ENCODE measurements at places on chromosomes 1 and 21.

DNA sequence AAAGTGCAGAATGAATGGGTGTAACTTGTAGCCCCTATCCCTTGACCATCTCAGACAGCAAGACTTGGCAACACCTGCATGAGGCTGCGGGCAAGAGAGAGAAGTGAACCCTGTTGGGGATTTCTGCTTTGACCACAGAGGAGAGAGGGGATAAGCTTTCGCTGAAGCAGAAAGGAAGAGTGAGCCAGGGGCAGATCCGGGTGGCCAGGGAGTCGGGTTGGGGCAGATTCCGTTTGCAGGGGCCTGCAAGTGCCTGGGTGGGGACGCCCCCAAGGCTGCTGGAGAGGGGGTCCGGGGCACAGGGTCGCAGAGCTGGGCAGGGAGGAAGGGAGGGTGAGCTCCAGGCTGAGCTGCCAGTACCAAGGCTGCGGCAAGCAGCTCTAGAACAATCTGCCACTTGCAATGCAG, 25.3 kb upstream of the PIK3CD start:
- peaks cover 13% of the 10 kb centered on the region for H3K4me1 ChIP-seq
- H3K4me3 ChIP-seq = no peak overlapping the region
- no peaks in the 10 kb centered on the region for H3K36me3 ChIP-seq
- H3K27me3 ChIP-seq = no peaks in the 10 kb centered on the region

GRCh38 chr1:53183095-53183990, 13.3 kb upstream of the CPT2 start:
- no peak overlapping the region for H3K4me3 ChIP-seq
- no peak overlapping the region for H3K27ac ChIP-seq
- DNase-seq = no peak
- H3K27me3 ChIP-seq = no peaks in the 10 kb centered on the region
- H3K4me1 ChIP-seq = no peaks in the 10 kb centered on the region

- no peak for DNase-seq
- no peaks in the 10 kb centered on the region for H3K27me3 ChIP-seq
- no peaks in the 10 kb centered on the region for H3K36me3 ChIP-seq
- H3K4me3 ChIP-seq = no peak overlapping the region
- H3K27ac ChIP-seq = no peak overlapping the region
Observed at GRCh38 chr1:48931506-48932192, 155.0 kb upstream of the BEND5 start.

DNA sequence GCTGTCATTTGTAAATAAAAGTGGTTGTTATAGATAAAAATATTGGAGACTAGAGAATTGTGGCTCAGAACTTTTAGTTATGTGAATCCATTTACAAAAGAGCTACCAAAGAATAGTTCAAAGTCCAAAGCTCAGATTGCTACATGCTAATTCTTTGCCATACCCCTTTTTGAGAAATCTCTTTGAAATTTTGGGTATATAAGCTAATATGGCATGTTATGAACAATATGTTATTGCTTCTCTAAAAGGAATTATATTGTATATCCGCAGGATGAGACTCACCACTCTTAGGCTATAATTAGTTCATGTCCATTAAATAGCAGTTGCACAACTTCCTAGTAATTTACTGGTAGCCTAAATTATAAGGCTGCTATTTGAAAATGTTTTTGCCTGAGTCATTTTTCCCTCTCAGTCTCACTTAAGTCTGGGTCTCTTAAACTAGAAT, 178.0 kb downstream of the ZNF281 start:
- no peak overlapping the region for H3K4me3 ChIP-seq
- no peak overlapping the region for H3K27ac ChIP-seq
- H3K27me3 ChIP-seq = peaks cover 2% of the 10 kb centered on the region
- DNase-seq = no peak

GRCh38 chr1:1273209-1273511, 494 bp downstream of the UBE2J2 start:
- no peaks in the 10 kb centered on the region for H3K27me3 ChIP-seq
- peaks cover 44% of the 10 kb centered on the region for H3K4me1 ChIP-seq
- H3K27ac ChIP-seq = no peak overlapping the region
- H3K36me3 ChIP-seq = peaks cover 44% of the 10 kb centered on the region
- peak overlapping the region; percentile 78 for H3K4me3 ChIP-seq
- DNase-seq = no peak

- H3K27ac ChIP-seq = no peak overlapping the region
- no peak overlapping the region for H3K4me3 ChIP-seq
- DNase-seq = no peak
Observed at GRCh38 chr1:46681333-46682034, 9.8 kb downstream of the TEX38 start.

- no peak for DNase-seq
- H3K36me3 ChIP-seq = no peaks in the 10 kb centered on the region
- no peak overlapping the region for H3K27ac ChIP-seq
- no peak overlapping the region for H3K4me3 ChIP-seq
Observed at GRCh38 chr1:98963064-98963758, 41.5 kb downstream of the PLPPR5 start.

- no peaks in the 10 kb centered on the region for H3K27me3 ChIP-seq
- no peak for DNase-seq
- peaks cover 9% of the 10 kb centered on the region for H3K36me3 ChIP-seq
Observed at GRCh38 chr1:13790290-13791030, 90.5 kb downstream of the PRDM2 start.

DNA sequence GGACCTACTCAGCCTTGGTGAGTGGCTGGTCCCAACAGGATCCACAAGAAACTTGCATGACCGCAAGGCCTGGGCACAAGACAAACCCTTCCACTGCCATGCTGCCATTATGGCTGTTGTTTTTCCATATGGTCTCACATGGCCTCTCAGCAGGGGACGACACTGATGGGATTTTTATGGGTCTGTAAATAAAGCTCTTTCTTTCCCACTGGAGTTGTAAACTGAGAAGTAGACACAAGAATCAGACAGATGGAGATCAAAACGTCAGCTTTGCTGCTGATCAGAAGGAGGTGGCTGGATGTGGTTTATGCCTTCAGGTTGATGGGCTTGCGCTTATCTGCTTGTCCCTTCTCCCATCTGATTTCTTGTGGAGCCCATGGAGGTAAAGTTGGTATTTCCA, 138.1 kb upstream of the KCNJ6 start:
- H3K4me1 ChIP-seq = no peaks in the 10 kb centered on the region
- H3K27me3 ChIP-seq = no peaks in the 10 kb centered on the region
- no peak overlapping the region for H3K4me3 ChIP-seq
- no peaks in the 10 kb centered on the region for H3K36me3 ChIP-seq
- H3K27ac ChIP-seq = no peak overlapping the region

DNA sequence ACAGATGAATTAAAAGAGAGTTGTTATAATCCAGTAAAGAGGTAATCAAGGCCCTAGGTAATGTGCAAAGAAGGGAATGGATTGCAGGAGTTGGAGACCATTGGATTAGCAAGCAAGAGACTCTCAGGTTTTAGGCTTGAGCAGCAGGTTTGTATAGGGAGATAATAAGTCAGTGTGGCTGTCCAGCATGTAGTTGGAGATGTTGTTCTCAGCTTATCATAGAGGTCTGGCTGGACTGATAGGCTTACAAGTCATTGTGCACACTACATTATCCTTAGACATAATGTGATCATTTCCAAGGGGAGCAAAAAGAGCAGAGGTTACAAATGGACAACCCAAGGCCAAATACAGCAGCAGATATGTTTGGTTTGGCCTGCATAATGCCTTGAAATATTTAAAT, 45.9 kb upstream of the SAMD13 start:
- H3K36me3 ChIP-seq = no peaks in the 10 kb centered on the region
- no peak overlapping the region for H3K27ac ChIP-seq
- no peaks in the 10 kb centered on the region for H3K27me3 ChIP-seq
- no peak for DNase-seq
- no peak overlapping the region for H3K4me3 ChIP-seq

DNA sequence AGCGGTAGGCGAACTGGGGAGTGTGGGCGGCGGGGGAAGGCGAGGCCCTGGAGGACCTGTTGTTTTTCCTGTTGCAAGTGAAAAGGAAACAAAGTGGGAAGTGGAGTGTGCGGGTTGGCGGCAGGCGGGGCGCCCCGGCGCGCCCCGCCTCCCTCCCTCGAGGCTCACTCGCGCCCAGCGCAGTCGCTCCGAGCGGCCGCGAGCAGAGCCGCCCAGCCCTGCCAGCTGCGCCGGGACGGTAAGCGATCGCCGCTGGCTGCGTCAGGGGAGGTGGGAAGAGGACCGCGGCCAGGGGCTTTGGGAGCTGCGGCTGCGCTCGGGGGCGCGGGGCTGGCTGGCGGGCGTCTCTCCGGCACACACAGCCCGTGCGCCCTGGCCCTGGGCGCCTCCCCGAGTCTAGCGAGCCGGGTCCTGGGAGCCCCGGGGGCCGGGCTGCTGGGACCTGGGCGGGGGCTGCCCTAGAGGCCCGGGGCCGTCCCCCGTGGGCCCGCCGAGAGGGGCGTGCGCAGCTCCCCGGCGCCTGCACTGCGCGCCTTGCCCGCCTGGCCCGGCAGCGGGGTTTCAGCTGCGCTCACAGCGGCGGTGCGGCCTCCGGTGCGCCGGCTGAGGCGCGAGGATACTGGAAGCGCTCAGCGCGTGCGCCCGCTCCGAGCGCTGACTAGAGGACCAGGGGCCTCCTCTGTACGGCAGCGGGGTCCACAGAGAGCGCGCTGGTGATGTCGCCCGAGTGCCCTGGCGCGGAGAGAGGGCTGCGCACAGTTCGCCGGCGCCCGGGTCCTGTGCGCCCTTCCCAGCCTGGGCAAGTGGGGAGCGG, at the start of gene PIK3CD:
TSS of gene PIK3CD (plus strand) at position 167 of the 814 bp plus-strand sequence. CDS start 58,725 bp downstream, outside the sequence.
- DNase-seq = no peak
- H3K36me3 ChIP-seq = no peaks in the 10 kb centered on the region
- peaks cover 12% of the 10 kb centered on the region for H3K4me1 ChIP-seq
- H3K27ac ChIP-seq = no peak within 1 kb of the TSS
- H3K4me3 ChIP-seq = peak within 1 kb of the TSS; percentile 2
- peaks cover 41% of the 10 kb centered on the region for H3K27me3 ChIP-seq

GRCh38 chr1:29893806-29894205, 657.5 kb downstream of the PTPRU start:
- no peaks in the 10 kb centered on the region for H3K36me3 ChIP-seq
- no peak for DNase-seq
- no peaks in the 10 kb centered on the region for H3K27me3 ChIP-seq
- no peaks in the 10 kb centered on the region for H3K4me1 ChIP-seq

DNA sequence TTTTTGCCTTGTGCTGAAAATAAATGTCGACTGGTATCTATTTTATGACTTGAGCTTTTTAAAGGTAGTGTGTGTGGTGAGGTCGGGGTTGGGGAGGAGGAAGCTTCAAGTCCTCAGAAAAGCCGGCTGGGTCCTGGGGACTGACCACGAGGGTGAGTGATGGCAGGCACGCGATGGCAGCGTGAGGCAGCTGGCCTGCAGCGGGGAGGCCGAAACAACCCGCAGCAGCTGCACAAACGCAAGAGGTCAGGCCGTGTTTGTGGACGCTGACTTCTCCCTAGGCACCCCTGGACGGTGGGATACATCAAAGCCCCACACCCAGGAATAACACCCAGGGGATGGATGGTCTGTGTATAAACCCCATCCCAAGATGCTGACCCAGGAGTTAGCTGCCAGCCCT, 51.4 kb downstream of the ZBTB18 start:
- peaks cover 13% of the 10 kb centered on the region for H3K27me3 ChIP-seq
- H3K36me3 ChIP-seq = no peaks in the 10 kb centered on the region

DNA sequence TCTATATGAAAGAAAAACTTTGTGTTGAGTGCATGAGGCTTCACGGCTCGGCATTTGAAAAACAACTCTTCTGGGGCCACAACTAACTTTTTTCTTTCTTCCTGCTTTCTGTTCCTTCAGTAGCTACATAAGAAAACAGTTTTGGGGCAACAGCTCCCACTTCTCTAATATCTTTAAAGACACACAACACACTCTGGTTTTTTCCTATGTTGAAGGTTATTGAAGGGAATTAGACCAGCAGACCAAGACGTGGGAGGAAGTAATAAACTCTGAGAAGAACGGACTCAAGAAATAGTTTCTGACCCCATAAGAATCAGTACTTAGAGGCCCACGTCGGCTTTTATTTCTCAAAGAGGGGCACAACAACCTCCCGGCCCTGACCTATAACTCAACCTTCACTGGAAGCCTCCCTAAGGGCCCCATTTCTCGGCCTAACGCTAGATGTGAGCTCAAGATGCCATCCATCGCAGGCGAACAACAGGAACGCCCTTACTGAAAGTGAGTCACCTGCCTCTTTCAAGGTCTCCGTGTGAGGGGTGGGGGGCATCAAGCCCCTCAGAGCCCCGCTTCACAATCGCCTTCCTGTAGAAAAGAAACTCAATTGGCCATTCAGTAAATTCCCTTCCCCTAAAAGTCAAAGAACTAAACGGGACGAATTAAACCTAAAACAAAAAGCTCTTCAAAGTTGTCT, 844 bp downstream of the ZMYM6 start:
- H3K27ac ChIP-seq = peak overlapping the region; percentile 98
- H3K4me3 ChIP-seq = peak overlapping the region; percentile 84
- no peaks in the 10 kb centered on the region for H3K36me3 ChIP-seq
- H3K27me3 ChIP-seq = peaks cover 2% of the 10 kb centered on the region
- peaks cover 5% of the 10 kb centered on the region for H3K4me1 ChIP-seq

DNA sequence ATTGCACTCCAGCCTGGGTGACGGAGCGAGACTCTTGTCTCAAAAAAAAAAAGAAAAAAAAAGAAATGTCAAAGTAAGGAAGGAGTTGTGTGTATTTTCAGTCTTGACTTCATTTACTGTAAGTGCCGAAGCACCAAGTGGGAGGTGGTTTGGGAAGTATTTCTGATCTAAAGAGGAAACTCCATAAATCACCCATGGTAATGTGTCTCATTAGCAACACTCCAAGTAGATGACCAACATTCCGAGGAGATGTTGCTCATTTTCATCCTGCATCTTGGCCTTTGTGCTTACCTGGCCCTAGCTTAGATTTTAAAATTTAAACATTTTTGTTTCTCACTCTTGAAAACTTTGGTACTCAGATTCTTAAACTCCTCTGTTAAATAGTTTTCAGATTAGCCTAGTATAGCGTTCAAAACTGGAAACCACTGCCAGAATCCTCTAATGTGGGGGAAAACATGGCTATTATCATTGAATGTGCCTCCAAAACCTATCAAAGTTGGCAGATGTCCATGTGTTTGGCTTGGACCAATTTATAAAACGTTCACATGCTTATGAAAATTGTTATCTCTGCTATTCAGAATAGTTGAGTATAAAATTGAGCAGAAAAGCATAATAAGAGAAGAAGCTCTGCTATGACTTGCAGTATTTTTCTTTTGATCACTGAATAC, 110.4 kb downstream of the NFIA start:
- peak overlapping the region; percentile 86 for H3K27ac ChIP-seq

GRCh38 chr1:99956755-99957154, 13.0 kb upstream of the SLC35A3 start:
- no peak overlapping the region for H3K4me3 ChIP-seq
- H3K27me3 ChIP-seq = no peaks in the 10 kb centered on the region
- H3K27ac ChIP-seq = no peak overlapping the region
- no peaks in the 10 kb centered on the region for H3K4me1 ChIP-seq
- H3K36me3 ChIP-seq = no peaks in the 10 kb centered on the region
